ENCODE measurements at places on chromosomes 7 and 10.

DNA sequence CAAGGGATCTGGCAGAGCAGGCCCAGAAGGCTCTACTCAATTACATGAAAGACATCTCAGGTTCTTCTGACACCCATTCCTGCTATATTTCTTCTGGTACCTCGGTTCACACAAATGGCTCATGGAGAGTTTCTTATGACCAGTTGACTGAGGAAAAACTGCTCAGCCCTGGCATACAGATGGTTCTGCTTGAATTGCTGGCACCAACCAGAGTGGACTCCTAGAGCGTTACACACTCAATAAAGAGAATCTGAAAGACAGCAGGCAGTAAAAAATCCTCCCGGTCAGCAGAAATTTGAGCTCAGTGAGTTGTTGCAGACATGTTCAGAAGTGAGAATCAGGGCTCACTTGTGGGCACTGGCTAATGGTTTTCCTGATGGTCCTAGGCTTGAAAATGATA lies 434.4 kb downstream of the TCERG1L start:
- no peak for DNase-seq

GRCh38 chr10:121168545-121169216 lies 317.5 kb downstream of the WDR11 start:
- no peak for DNase-seq

DNA sequence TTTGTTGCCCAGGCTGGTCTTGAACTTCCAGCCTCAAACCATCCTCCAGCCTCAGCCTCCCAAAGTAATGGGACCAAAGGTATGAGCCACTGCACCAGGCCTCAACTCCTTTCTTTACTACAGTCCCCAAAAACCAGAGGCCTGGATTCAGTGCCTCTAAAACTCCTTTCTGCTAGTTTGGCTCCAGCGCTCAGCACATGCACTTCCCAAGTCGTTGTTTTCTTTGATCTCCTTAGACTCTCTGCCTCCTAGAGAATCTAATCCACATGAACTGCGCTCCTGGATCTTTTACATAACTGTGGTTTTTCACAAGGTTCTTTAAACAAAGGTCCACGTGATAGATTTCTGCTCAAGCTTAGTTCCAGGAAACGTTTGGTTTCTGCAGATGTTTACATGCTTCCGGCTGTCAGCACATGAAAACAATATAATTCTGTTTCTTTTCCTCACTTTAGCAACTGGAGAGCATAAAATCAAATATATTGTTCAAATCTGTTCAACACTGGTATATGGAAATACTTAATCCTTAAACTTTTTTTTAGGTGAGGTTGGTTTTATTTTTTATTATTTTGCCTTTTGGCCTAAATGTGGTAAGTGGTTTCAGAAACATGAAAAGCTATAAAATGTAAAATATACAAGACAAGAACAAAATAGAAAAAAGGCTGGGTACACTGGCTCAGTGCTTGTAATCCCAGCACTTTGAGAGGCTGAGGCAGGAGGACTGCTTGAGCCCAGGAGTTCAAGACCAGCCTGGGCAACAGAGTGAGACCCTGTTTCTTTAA lies 270.5 kb upstream of the MKLN1 start:
- DNase-seq, result no peak

DNA sequence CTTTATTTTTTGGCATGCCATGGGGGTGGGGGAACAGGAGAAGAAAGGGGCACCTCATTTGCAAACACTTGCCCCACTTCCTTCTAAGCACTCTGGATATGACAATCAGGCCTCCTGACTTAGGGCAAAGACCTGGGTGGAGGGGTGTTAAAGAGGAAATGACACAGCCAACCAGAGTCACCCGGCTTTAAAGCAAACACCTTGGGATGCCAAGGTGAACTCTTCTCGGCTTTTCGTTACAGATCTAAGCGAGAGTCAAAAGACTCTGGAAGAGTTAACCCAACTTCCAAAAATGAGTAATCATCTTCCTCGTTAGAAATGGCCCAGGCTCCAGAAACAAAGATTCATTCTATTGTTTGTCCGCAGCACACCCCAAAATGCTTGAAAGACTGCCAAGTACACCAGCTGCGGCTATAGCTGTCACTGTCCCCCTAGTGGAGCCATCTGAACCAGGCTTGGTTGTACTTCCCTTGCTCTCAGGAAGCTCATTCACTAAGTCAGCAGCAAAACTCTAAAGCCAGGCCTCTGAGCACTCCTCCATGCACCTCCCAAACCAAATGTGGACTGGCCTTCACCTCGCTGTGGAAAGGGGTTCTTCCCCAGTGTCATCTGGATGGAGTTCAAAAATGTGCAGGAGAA lies 24.8 kb downstream of the FAM53B start:
- DNase-seq, result no peak

GRCh38 chr7:91557789-91558404 lies 293.7 kb downstream of the FZD1 start:
- DNase-seq, result no peak

- DNase-seq, result no peak
These were observed 10.9 kb downstream of the OPTN start for GRCh38 chr10:13110908-13111307.

- no peak for DNase-seq
These were observed 19.6 kb upstream of the INPP5A start for GRCh38 chr10:132517951-132518521.

DNA sequence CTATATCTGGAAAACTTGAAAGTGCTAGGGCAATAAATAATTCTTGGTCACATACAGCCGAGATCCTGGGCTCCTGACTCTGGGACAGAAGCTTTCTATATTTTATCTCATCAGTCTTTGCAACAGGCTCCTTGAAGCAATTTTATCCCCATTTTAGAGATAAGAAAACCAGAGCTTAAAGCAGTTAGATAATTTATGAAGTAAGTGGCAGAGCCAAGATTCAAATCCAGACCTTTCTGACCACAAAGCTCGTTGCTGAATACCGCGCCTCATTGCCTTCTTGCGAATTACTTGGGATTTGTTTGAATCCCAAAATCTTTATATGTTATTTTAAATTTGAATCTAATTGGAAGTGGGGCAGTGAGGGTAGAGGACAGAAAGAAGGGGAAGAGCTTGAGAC lies 106.0 kb downstream of the TCF7L2 start:
- no peak for DNase-seq

GRCh38 chr7:139623518-139623917 lies 100.0 kb downstream of the CLEC2L start:
- no peak for DNase-seq

DNA sequence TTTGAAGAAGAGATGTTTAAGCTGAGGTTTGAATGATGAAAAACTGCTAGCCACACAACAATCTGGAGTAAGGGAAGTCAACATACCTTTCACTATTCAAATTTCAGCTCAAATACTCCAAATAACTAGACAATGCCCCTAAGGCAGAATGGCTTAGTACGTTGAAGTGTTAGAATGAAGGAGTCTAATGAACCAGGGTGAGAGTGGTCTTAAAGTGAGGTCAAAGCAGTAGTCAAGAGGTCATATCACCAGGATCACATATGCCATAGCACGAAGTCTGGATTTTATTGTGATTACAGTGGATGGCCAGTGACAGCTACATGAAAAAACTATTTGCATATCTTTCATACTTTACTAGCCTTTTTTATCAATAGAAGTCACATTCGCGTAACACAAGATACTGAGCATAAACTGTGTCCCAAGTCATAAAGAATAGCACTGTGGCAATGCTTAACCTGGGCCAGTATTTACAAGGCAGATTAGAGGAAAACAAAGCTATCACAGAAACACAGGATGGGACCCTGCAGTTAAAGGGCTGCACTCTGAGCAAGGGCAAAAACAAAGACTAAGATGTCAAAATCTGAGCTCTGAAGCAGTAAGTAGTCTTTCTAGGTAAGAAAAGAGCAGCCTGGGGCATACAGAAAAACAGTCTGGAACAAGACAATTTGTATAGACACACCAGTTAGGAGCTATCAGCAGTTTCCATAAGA lies 61.5 kb downstream of the HYCC1 start:
- DNase-seq, result no peak

- no peak for DNase-seq
These were observed 68.7 kb upstream of the CAMK2B start for GRCh38 chr7:44394112-44394447.

Measured in stimulated activated CD4-positive, alpha-beta T cell treated with anti-CD3 and anti-CD28 coated beads, Interleukin-1b, Interleukin-23, amount 100 ng/mL, for 24 hours (primary cell).